EL (cell line): ENCODE measurements at places on chromosomes 13 and 19.

DNA sequence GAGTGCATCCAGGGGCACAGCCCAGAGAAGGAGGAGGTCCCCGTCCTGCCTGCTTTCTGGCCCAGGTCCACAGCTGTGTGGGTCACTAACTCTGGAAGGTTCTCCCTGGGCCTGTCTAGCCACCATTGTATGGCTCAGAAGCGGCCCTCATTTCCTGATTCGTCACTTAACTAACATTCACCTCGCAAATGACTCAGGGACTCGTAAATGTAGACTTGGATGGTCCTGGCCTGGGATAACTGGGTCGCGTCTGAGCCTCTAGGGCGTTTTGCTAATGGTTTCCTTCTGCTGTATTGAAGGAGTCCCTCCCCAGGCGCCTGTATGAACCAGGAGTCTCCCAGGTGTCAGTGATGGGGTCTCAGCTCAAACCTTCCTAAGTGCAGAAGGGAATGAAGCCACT is 162.8 kb downstream of the ZNF536 start:
- no peak for DNase-seq

DNA sequence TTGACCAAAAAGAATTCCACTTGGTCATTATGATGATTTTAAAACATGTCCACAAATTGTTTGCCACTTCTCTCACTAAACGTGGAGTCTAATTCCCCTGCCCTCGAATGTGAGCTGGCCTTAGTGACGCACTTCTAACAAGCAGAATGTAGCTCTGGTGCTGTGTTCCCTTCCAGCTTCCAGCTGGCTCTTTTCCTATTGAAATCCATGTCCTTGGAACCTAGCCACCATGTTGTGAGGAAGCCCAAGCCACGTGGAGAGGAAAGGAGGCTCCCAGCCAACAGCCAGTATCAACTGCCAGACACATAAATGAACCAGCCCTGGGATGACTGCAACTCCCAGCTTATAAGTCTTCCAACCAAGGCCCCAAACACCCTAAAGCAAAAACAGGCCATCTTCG is 23.6 kb upstream of the CEBPA start:
- DNase-seq, result no peak

DNA sequence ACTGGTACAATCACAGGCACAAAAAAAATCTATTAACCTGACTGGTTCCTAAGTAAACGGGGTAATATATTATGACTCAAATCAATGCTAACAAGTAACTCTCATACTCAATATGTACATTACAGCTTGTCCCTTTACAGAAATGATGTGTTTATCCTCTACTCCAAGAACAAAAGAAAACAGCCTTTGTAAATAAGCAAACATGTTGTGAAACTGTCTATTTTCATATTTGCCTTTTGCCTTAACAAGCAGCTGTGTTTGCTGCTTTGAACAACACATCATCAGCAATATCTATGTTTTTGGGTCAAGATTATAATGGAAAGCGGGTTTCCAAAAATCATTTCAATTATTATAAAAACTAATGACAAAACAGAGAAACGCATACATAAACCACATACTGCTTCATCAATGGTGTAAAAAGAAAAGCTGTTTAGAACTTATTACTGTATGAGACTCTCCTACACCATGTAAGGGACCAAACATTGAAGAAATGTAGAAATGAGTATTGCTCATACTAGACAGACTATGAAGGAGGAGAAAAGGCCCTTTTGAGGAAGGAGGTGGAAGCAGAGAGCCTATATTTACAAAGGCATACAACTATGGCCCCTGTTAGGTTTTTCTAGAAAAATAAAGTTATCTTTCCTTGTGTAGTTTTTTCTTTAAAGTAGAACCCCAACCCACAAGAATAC is 14.8 kb downstream of the TBC1D4 start:
- DNase-seq, result no peak

- peak; percentile 91 for DNase-seq
These were observed at the start of gene NFIC for GRCh38 chr19:3365836-3366752. Gene NFIC, plus strand, starts transcription at chr19:3366583. Its CDS starts 54 bp downstream, at chr19:3366637.

DNA sequence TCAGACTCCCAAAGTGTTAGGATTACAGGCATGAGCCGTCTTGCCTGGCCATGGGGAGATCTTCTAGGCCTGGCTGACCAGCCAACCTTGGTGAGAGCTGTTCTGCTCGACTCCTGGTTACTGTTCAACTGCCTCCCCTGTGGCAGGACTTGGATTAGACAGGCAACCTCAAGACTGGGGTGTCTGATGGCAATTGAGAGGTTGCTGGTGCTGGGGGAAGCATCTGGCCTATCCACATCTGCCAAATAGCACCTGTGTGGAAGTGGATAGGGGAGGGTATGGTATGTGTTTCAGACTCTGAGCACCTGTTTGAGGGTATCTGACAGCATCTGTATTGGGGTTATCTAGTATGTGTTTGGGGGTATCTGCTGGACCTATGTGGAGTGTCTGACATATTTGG is 44.7 kb downstream of the ARHGEF18 start:
- DNase-seq, result no peak

GRCh38 chr13:30918662-30919405 is 12.8 kb downstream of the MEDAG start:
- no peak for DNase-seq

GRCh38 chr13:33016414-33017322 is at the start of gene KL:
Gene KL, plus strand, starts transcription at chr13:33016423. Its CDS starts 18 bp downstream, at chr13:33016441.
- DNase-seq, result peak; percentile 13

- DNase-seq, result no peak
These were observed 924.2 kb downstream of the UQCRFS1 start for GRCh38 chr19:28288572-28289264.

DNA sequence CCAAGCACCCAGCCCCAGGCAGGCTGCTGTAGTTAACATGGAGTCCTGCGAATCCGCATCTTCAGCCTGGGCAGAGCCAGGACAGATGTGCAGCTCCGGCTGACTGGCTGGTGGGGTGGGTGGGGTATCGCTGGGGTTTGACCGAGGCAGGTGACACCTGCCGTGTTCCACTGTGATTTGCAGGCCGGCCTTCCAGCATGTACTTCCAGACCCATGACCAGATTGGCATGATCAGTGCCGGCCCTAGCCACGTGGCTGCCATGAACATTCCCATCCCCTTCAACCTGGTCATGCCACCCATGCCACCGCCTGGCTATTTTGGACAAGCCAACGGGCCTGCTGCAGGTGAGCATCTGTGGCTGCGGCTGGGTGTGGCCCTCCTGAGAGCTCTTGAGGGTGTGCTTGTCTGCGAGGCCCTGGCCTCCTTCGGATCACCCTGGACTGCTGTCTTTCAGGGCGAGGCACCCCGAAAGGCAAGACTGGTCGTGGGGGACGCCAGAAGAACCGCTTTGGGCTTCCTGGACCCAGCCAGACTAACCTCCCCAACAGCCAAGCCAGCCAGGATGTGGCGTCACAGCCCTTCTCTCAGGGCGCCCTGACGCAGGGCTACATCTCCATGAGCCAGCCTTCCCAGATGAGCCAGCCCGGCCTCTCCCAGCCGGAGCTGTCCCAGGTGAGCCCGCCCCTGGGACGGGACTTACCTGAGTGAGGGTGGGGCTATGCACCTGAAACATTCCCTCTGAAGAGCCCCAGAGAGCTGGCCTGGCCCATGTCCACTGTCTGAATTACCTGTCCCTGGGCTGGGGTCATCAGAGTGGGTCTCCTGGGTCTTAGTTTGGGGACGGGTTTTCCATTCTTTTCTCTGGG is 30.6 kb downstream of the CERS1 start:
- no peak for DNase-seq

DNA sequence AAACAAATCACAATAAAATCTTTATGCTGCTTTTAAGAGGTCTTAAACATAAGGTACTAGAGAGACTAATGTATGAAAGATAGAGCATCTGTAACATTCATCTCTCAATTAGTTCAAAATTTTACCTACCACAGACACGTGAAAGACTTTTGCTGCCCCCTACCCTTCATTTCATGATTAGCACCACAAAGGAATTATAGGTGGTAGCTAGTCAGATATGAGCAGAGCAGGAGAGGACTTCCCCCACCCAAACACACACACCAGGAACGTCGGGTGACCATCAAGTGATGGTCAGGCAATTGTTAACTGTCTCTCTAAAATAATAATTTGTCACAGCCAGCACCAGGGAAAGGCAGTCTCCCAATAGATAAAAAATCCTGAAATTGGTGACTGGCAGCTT is 1531.7 kb upstream of the SPRY2 start:
- DNase-seq, result peak; percentile 0

DNA sequence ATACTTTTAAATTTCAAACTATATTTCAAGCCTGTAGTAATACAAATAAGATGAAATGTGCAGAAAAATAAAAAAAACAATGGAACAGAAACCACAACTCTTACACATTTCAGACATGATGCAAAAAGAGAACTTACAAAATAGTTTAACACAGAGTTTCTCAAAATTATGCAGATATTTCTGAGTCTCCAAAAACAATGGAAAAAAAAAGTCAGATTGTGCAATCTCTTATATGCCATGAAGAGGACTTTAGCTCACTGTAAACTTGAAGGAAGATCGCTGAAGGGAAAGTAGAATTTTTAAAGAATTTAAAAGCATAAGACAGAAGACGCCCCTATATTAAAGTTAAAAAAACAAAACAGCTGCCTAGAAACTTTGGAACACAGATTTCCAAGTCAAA is 20.4 kb downstream of the ZNF708 start:
- no peak for DNase-seq

DNA sequence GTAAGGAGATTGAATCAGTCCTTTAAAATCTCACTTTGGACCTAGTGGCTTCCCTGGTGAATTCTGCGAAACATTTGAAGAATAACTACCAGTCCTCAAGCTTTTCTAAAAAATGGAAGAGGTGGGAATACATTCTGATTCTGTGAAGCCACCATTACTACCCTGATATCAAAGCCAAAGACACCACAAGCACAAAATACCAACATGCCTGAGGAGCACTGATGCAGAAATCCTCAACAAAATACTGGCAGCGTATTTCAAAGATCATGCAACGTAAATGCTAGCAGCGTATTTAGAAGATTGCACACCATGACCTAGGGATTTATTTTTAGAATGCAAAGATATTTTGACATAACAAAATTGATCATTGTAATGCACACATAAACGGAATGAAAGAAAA is 14.4 kb downstream of the ATP4B start:
- DNase-seq, result no peak
